T-helper 17 cell (primary cell): ENCODE measurements at places on chromosomes 12 and 14. TPM values are rescaled to one million over a fixed set of nuclear protein-coding genes. Genes with fewer than 3 reads are reported as not detected.

OR6C2 gene
- total RNA-seq, result not detected

RIMKLB gene
- total RNA-seq, result 15.1 TPM

BHLHE41 gene
- total RNA-seq, result not detected

DNA sequence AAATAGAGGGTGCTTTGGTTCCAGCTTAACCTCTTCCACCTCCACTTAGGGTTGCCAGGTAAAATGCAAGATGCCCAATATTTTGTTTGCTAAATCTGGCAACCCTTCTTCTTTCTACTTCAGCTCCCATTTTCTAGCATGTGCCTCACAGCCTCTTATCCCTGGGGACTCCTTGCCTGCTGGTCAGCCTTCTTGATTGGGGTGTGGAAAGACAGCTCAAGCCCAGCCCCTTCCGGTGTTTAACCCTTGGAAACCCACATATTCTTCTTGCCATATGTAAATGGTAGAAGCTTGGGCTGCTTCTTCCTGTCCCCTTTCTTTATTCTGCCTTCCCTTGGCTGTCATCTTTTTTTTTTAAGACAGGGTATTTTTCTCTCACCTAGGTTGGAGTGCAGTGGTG, 5.7 kb downstream of the SPIC start:
- no peaks in the 10 kb centered on the region for H3K27me3 ChIP-seq
- no peak for DNase-seq
- no peaks in the 10 kb centered on the region for H3K4me1 ChIP-seq
- H3K36me3 ChIP-seq, result no peaks in the 10 kb centered on the region
- H3K4me3 ChIP-seq, result no peak overlapping the region

DNA sequence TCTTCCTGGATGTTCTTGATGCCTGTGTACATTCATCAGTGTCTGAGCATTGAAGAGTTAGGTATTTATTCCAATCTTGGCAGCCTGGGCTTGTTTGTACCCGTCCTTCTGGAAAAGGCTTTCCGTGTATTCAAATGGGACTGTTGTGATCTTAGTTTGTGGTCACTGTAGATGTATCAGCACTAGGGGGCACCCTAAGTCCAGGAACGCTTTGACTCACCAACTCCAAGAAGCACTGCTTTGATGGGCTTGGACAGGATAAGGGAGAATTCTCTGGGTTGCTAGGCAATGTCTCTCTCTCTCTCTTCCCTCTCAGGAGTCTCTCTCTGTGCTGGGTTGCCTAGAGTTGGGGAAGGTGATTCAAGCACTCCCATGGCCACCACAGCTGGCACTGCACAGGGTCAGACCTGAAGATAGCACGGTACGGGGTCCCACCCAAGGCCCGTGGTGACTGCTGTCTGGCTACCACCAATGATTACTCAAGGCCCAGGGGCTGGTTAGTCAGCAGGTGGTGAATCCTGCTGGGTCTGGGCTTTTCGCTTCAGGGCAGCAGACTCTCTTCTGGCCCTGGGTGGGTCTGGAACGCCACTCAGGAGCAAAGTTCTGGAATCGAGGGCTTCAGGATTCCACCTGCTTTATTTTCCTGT, 211.1 kb upstream of the RGS6 start:
- H3K36me3 ChIP-seq, result peaks cover 14% of the 10 kb centered on the region
- H3K4me1 ChIP-seq, result peaks cover 12% of the 10 kb centered on the region
- DNase-seq, result no peak
- no peaks in the 10 kb centered on the region for H3K27me3 ChIP-seq

DNA sequence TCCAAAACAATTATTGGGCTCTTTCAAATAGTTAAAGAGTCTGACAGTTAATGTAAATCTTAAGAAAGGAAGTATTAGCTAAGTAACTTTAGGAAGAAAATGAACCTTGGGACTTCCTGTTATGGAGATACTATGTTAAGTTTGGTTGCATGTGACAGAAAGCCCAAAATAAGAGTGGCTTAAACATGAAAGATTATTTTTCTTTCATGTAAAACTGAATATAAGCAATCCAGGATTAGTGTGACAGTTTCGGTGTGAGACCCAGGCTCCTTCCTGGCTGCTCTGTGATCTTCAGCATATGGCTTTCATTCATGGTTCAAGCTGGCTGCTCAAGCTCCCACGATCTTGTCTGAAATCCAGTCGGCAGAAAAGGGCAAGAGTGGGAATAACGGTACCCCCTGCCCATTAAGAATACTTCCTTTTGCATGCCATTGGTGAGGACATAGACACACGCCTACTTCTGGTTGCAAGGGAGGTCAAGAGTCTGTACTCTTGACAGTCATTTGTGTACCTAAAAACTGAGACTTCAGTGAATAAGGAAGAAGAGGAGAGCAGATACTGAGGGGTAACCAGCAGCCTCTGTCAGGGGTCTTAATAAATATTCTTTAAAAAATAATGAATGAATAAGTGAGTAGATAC, 2.2 kb upstream of the RPAP3 start:
- DNase-seq, result no peak
- no peaks in the 10 kb centered on the region for H3K27me3 ChIP-seq
- H3K4me3 ChIP-seq, result no peak overlapping the region

GRCh38 chr12:83960767-83961166, 951.8 kb downstream of the SLC6A15 start:
- H3K27me3 ChIP-seq, result no peaks in the 10 kb centered on the region
- no peaks in the 10 kb centered on the region for H3K36me3 ChIP-seq
- no peak overlapping the region for H3K27ac ChIP-seq
- DNase-seq, result no peak
- no peaks in the 10 kb centered on the region for H3K4me1 ChIP-seq

DNA sequence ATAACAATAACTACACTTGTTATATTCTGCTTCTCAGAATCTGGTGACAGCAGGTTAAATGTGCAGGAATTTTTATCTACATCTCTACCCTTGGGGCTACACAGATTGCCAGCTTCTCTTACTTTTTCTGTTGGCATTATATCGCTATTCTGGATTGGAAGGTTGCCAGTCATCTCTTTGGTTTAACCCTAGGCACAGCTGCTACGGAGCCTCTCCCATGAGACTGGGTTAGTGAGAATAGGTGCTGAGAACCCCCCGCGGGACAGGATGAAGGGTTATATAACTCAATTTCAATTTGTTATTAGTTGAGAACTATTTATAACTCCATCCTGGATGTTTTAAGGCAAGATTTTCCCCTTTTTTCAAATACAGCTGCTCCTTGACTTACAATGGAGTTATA, 73.1 kb downstream of the ACADS start:
- H3K27me3 ChIP-seq, result no peaks in the 10 kb centered on the region
- H3K4me1 ChIP-seq, result peaks cover 15% of the 10 kb centered on the region
- no peak overlapping the region for H3K4me3 ChIP-seq

DNA sequence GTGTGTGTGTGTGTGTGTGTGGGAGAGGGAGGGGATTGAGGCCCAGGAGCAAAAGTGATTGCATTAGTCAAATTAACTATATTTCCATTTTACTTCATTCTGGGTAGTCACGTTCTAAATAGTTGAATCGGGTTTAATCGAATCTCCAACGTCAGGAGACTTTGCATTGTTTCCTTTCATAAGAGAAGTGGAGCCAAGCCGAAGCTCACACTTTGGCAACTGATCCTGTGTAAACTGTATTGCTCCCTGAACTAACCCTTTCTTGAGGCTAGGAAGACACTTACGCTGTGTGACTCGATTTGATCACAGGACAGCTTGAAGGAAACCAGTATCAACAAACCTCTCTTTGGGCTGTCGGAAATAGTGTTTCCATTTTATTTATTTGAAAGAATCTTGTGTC, 363.4 kb upstream of the ATP2B1 start:
- H3K27me3 ChIP-seq, result no peaks in the 10 kb centered on the region
- H3K27ac ChIP-seq, result no peak overlapping the region
- no peak for DNase-seq
- peaks cover 16% of the 10 kb centered on the region for H3K4me1 ChIP-seq
- no peak overlapping the region for H3K4me3 ChIP-seq

- peaks cover 25% of the 10 kb centered on the region for H3K27me3 ChIP-seq
- H3K27ac ChIP-seq, result no peak overlapping the region
- no peak overlapping the region for H3K4me3 ChIP-seq
- no peaks in the 10 kb centered on the region for H3K36me3 ChIP-seq
- no peak for DNase-seq
Observed at GRCh38 chr12:8157484-8158198, 826 bp downstream of the ZNF705A start.
